ENCODE measurements at places on chromosomes 1 and 21.

- DNase-seq, result no peak
Observed at GRCh38 chr1:248815407-248816034, 10.2 kb downstream of the SH3BP5L start.

DNA sequence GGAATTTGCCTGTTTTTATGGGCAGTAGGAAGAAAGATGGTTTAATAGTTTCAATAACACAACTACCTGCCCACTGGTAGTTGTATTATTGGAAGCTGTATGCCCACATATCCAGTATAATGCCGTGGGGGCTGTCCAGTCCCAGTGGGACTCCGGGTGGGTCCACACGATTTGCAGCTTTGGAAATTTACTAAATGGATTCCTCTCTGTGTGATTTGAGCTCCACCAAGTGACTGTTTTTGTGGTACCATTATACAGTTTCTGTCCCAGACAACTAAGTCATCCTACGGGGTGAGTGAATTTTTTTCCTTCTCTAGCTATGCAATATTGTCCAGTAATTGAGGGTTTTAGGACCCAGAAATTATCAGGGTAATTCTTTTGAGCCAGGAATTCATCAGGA is 86.8 kb downstream of the PLA2G4A start:
- no peak for DNase-seq

- no peak for DNase-seq
Observed at GRCh38 chr1:111570781-111571181, 48.8 kb upstream of the RAP1A start.

GRCh38 chr1:233290396-233291034 is 5.0 kb downstream of the PCNX2 start:
- DNase-seq, result no peak

DNA sequence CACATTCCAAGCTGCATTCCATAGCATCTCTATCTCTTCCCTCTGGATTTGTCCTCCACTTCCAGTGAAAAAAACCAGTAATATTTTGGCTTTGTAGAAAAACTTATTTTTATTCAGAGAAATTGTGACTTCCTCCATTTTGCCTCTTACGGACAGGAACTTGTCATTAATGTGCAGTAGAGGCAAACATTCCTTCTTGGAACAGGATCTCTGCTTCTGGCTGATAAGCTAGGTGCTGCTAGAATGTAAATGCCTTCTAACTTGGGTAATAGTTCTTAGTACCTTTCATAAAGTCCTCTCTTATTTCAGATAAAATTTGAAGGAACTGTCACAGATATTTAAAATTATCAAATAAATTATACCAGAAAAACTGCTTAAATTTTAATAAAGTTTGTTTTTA is 707.8 kb downstream of the USP25 start:
- DNase-seq, result no peak

GRCh38 chr1:43930168-43930948 is 3.2 kb upstream of the ARTN start:
- no peak for DNase-seq

DNA sequence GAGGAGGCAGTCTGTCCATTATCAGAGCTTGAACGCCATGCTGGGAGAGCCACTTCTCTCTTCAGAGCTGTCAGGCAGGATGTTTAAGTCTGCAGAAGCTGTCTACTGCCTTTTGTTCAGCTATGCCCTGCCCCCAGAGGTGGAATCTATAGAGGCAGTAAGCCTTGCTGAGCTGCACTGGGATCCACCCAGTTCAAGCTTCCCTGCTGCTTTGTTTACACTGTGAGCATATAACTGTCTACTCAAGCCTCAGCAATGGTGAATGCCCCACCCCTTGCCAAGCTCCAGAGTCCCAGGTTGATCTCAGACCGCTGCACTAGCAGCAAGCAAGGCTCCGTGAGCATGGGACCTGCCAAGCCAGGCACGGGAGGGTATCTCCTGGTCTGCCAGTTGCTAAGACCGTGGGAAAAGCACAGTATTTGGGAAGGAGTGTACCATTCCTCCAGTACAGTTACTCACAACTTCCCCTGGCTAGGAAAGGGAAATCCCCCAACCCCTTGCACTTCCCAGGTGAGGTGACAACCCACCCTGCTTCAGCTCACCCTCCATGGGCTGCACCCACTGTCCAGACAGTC is 32.5 kb downstream of the RGS13 start:
- no peak for DNase-seq

DNA sequence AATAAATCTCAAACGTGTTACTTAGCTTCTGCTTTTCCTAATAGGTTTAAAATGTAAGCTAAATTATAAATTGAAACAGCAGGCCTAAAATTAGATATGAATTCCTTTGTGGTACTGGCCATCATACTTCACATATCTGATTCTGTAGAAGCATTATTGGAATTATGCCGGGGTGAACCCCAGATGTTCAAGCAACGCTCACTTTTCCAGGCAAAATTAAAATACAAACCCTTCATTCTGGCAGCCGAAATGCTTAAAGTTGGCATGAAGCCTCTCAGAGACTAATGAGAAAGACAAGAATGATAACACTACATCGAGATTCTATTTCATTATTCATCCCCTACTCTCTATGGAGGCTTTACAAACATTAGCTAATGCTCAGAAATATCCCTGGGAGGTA is 1352.7 kb upstream of the ADGRL2 start:
- DNase-seq, result no peak

DNA sequence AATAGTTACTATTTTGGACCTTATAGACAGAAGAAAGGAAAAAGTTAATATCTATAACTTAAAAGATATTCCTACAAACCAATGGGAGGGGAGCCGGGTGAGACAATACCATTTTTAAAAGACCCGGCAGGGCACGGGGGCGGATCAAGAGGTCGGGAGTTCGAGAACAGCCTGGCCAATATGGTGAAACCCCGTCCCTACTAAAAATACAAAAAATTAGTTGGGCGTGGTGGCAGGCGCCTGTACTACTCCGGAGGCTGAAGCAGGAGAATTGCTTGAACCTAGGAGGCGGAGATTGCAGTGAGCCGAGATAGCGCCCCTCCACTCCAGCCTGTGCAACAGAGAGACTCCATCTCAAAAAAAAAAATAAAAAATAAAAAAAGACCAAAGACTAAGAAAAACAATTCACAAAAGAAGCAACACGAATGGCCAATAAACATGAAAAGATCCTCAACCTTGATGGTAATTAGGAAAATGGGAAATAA is 1.2 kb upstream of the PSMB2 start:
- no peak for DNase-seq

- DNase-seq, result no peak
Observed at GRCh38 chr1:227428803-227429202, 110.5 kb upstream of the CDC42BPA start.

DNA sequence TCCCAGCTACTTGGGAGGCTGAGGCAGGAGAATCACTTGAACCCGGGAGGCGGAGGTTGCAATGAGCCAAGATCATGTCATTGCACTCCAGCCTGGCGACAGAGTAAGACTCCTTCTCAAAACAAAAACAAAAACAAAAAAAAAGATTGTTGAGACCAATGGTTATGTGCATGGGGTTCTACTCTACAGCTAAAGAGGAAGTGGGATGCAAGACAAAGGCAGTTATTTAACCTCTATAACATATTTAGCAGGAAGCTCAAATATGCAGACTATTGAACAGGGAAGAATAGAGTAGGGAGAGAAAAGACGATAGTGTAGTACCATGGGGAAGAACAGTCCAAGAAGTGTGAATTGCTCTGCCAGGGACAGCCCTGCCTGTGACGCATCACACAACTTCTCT is 227.7 kb downstream of the SMYD3 start:
- no peak for DNase-seq

- no peak for DNase-seq
Observed at GRCh38 chr1:173202424-173203145, 4.5 kb downstream of the TNFSF4 start.

- no peak for DNase-seq
Observed at GRCh38 chr21:43758811-43759210, 17.3 kb downstream of the CSTB start.

- DNase-seq, result no peak
Observed at GRCh38 chr1:27741121-27741520, 15.4 kb downstream of the FAM76A start.

GRCh38 chr1:48414264-48414663 is 57.7 kb downstream of the SPATA6 start:
- no peak for DNase-seq

GRCh38 chr1:61230523-61230922 is 148.2 kb downstream of the NFIA start:
- DNase-seq, result no peak

GRCh38 chr1:61241973-61242381 is 159.6 kb downstream of the NFIA start:
- no peak for DNase-seq

DNA sequence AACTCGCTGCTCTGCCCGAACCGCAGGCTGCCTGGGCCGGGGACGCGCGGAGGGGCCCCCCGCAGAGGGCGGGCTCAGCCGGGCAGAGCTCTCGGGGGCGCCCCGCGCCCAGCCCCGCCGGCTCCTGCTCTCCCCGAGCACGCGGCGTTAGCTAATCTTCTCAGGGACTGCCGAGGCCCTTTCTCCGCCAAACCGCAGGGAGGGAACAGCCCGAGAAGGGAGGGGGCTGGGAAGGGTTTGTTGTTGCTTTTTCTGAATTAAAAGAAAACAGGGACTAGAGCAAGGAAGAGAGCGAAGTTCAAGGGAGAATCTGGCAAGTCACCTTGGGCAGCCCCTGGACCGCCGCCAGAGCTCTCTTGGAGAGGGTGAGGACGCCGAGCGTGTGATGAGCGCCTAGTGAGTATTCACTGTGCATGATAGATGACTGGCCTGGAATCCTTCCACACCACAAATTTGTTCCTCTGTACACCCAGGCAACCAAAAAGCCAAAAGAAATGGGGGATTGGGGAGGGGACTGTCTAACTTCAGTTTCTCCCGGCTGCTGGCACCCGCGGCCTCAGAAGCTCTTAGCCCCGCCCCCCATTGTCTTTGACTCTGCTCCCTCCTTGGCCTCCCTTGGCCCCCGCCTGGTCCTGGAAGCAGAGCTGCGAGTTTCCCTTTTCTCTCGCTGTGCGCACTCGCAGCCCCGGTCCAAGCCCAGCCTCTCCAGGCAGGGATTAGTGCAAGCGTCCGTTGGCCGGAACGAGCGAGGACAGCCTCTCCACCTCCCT is 19.7 kb upstream of the LMX1A start:
- DNase-seq, result no peak

DNA sequence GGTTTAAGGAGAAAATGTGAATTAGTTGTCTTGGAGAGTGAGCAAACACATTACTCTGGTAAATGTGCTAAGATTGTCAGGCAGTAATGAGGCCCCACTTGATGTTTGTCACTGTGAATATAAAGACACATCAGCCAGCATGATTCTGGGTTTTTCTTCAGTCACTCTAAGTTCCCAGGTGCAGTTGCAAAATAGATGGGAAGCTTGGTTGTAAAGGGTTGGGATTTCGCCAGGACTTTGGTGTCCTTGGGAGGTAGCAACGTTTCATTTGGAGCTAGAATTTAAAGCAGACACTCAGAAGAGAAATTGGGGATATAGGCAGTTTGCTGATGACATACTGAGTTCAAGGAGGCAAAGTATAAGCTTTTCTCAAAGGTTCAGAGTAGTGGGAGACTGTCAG is 154.3 kb downstream of the MAST2 start:
- DNase-seq, result no peak

DNA sequence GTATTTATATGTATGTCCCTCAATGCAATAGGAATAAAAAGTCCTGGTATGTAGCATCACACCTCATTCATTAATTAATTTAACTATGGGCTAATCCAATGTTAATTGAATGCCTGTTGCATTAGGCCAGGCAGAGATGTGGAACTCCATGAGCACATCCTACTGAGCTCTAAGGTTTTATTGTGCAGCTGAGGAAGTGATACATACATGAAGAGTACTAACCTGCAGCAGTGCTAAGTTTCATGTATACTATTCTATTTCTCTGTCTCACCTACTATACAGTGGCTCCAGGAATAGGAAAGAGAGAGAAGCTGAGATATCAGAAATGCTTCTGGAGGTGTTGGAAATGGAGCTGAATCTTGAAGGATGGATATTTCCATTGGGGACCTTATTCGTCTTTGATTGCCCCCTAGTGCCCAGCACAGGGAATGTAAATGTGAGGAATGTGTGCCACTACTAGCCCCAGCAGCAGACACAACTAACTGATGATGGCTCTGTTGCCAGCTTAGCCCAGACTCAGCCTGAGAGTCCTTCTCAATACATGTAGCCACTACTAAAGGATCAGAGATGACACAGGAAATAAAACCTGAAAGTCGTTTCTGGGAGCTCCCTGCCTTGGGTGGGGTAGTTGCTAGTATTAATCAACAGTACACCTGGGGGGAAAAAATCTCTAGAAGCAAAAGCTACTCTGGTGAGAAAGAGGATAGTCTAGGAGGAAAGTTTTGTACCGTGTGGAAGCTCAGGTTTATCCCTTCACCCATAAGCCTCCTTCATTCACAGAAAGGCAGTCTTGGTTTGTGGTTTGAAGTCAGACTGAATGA is 173.3 kb upstream of the FOXD3 start:
- DNase-seq, result no peak

GRCh38 chr1:226985839-226986463 is 45.9 kb downstream of the COQ8A start:
- no peak for DNase-seq

GRCh38 chr1:20185834-20186782 is at the start of the genes PLA2G2C and UBXN10:
PLA2G2C (minus strand) TSS chr1:20186518; CDS start chr1:20177363, 9,155 bp downstream.
UBXN10 (plus strand) TSS chr1:20186096; CDS start chr1:20190562, 4,466 bp downstream.
- DNase-seq, result peak; percentile 64

DNA sequence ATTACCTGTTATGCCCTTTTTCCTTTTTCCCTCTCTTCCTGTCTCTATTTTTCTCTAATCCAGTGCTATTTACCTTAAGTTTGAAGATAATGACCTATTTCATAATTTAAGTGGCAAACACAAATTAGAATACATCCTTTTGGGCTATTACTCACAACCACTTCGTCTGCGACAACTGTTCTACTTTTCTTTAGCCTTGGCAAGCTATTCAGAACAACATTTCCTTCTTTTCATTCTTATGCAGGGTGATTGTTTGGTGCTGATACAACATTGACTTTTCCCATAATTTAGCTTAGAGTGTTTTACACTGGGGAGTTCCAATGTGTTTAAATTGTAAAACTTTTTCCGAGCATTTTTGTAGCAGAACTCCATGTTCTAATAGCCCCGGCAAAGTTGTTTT is 86.6 kb upstream of the S1PR1 start:
- no peak for DNase-seq

GRCh38 chr1:25715888-25716287 is 84.1 kb upstream of the SELENON start:
- no peak for DNase-seq

Measured in activated T-helper 1 cell treated with anti-CD3 and anti-CD28 coated beads, Interleukin-12 subunit alpha, Interleukin-12 subunit beta, Interleukin-2, Interleukin-4 antibody, amounts not matched to agents 30 ng/mL and 10 ng/mL and 1 ng/mL, durations not matched to agents 14 hours and 24 hours and 36 hours (primary cell).